ENCODE measurements at places on chromosomes 2 and 18. TPM values are rescaled to one million over a fixed set of nuclear protein-coding genes. Genes with fewer than 3 reads are reported as not detected.
A peak's percentile ranks its signal among the peaks of the same experiment; 100 is the strongest.

The ZNF519 gene
- 19.4 TPM for total RNA-seq

The TTC21B gene
- total RNA-seq: 21.0 TPM

The CDK15 gene
- not detected for total RNA-seq

The KLF7 gene
- total RNA-seq: 16.5 TPM

DNA sequence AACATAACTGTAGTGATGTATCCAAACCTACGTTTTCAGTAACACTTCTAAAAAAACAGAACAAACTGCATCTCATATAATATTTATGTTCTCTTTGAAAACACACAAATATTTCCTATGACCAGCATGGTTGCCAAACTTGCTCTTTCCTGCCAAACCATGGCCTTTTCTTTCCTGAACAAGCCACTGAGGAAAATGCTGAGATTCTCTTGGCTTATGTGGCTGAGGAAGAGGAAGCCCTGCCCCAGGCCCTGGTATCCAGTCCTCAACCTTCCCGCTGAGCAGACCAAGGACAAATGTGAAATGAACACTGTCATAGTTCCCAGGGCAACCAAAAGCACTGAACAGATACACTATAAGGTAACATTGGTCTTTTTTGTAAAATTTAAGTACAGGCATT is 35.9 kb upstream of the NARS1 start:
- DNase-seq: no peak

GRCh38 chr2:182447163-182447562 is 20.3 kb upstream of the PDE1A start:
- no peak for DNase-seq

GRCh38 chr18:79389689-79390088 is 6.0 kb upstream of the NFATC1 start:
- no peak for DNase-seq

DNA sequence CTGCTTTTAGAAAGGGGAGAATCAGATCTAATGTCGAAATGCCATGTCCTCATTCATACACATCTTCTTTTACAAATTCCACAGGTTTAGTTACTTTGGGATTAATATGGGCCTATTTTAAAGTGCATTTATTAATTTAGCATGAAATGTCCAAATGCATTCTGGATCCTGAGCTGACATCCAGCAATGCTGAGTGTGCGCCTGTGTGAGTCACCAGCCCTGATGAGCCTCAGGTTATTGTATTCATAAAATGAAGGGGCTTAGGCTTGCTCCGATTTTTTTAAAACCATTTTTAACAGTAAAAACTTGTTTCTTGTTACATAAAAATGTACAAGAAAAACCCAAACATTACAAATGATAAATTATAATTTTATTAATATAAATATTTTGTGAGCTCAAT is 94.1 kb downstream of the SH3YL1 start:
- DNase-seq: no peak

- no peak for DNase-seq
Measured at GRCh38 chr18:13261661-13262357, 43.2 kb downstream of the LDLRAD4 start.

DNA sequence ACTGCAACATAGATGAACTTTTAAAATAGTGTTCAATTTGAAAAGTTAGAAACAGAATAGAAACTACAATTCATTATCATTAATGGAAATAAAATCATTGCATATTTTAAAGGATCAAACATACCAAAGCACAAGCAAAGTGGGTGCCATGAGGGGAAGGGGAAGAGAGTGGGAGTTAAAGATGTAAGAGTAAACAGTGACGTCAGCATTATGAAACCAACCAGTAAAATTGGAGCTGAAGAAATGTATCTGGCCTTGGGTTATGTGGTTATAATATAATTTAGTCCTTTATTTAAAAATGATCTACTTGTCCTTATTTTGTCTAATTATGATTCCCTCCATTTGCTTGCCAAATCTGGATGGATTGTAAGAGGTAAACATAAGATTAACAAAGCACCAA is 6.0 kb downstream of the LINC00305 start:
- no peak for DNase-seq

DNA sequence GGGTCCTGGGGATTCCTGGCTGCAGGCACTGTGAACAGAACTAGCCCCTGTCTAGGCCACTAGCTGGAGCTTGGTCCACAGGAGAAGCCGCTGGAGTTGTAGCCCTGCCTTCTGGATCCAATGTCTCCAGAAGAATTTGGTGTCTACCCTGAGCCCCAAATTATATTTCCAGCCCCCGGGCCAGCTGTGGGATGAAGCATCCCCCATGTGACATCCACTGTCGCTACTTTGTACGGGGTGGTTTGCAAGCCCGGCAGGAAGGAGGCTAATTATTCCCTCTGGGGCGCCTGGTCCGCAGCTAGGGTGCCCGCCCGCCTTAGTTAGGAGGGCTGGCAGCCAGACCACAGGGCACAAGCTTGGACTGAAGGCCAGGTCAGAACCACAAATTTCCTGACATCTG is 106.5 kb downstream of the SMAD7 start:
- DNase-seq: no peak

DNA sequence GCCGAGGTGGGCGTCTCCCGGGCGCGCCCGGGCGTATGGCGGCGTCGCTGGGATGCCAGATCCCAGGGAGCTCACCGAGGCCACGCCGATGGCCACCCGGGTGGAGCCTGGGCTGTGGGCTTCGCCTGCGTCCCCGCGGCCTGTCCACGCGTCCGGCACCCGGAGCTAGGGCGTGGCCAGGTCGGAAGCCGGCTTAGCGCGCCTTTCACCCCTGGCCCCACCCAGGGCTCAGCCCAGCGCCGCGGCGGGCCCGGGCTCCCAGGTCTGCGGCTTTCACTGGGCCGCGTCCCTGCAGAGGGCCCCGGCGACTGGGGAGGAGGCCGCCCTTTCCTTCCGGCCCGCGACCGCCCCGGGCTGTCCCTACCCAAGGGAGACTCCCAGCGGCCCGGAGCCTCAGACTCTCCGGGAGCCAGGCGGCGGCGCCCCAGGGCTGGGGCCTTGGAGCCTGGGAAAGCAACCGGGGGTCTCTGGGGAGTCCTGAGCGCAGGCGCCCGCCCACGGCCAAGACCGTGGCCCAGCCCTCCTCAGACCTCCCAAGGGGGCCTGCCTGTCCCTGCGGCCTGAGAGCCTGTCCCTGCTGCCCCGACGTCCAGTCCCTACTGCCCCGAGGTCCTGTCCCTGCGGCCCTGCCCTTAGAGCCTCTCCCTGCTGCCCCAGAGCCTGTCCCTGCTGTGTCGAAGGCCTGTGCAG is 36.3 kb upstream of the ITM2C start:
- peak; percentile 17 for DNase-seq

DNA sequence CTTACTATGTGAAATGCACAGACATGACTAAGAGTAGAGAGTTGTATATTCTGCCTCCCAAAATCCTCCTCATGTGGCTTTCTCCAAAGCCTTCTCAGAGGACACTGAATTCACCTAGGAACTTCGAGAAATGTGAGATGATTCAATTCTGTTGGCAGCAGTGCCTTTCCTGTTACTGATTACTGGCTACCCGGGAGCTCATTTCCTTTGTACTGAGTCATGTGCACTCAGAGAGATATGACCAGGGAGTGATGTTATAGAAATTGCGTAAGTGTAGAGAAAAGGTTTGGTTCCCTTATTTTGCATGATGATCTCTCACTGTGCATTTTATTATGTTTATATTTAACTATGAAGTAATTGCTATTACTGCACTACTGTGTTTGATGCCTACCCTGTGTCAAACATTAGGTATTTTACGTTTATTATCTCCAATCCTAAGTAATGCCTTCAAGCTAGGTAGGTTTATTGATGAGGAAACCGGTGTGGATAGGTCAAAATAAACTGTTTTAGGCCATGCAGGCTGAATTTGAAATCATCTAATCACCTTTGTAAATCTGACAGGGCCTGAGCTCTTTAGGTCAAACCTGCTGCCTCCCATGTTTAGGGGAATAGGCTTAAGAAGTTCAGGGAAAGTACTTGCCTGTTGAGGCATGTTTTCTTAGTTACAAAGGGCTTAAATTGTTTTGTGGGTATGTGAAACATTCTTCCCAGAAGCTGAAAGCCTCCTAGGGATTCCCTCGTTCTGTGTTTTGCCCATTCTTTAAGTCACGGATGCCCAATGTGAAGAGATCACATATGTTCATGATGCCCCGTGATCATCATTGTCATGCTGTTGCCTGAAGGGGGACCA is 86.8 kb downstream of the FMNL2 start:
- no peak for DNase-seq

DNA sequence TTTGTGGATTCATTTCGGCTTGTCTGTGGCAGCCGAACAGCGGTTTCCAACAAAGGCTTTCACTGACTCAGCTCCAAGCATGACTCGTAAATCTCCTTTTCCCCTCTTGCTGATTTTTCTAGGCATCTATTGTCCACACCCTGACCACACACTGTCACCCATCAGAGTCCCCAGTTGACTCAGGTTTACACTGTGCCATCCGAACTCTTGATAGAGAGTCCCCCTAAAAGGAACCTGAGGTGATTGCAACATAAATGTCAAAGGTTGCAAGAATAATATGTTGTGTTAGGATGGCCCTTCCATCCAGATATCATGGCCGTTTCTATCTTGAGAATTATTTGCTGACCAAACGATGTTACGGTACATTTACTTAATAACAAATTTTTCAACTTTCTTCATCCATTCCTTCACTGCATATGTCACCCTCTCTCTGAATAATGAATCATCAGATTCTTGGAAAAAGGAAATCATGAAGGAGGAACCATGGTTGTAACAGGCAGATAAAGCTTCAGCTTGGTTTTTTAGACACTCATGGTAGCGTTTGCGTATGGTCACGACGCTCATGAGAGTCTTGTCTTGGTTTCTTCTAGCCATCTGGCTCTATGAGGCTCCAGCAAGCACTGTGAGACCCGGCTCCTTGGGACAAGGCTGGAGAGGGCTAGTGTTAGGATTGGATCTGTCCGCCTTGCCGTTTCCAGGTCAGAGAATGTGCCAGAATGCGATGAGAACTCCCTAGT is 72.1 kb downstream of the NPAS2 start:
- DNase-seq: no peak

DNA sequence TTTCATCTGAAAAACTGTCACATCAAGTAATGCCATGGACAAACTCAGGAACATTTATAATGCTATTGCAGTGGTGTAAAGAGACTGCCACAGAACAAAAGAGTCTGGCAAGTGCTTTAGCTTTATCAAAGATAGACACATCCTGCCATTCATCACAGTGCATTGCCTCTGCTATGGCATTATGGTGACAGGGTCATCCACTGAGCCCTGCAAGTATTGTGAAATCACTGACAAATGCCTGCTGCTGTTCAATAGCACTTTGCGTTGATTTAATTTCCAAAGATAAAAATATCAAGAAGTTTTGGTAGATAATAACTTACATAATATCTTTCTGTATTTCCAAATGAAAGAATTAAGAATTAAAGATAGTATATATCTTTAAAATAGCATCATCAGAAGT is 38.7 kb downstream of the NYAP2 start:
- no peak for DNase-seq
